ENCODE measurements at places on chromosomes 4 and X.

DNA sequence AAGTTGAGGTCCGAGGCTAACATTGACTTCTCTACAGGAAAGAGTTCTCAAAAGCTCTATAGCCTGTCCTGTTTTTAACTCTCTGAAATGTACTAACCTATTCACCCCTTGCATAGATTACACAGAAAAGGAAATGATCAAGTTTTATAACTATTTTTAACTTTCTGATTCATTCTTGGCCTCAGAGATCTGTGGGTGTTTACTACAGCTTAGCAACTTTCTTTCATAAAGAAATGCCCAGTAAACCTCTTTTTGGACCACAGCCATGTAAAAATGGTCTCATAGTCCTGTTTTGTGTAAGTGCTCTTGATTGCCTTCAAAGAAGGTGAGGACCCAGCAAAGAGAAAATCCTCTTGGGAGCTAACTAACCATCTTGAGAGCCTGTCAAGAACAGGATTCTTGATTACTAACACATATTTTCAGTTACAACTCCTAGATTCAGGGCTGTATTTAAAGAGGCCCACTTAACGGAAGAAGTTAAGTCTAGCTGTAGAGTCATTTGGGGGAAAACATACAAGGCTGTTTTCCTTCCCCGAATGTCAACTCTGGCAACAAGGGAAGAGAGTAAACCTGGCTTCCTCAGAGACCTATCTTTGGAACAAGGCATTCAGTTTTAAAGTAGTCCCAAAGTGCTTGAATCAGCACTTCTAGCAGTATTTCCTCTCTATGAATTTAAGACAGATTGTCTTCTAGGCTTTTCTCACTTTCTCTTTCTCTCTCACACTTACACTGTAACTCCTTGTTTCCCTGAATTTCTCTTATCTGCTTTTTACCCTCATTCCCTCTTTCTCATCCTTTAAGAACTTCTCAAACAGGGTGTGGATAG is 78.2 kb downstream of the IL21 start:
- no peak for DNase-seq

DNA sequence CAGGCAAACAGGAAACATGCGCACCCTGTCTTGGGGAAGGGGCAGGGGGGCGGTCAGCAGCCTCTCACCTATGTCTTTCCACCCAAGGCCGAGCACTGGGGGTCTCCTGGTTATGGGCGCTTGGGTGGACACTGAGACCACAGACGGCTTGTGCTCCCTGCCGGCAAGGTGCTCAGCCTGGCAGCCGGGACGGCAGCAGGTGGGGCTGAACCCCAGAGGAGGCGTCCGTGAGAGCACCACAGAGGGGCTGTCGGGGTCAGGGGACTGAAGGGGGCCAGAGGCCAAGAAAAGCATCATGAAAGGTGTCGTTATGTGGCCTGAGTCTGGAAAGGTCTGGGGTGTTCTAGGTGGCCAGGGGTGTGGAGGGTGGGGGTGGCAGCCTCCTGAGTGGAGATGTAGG is 19.6 kb downstream of the DOK7 start:
- DNase-seq: no peak

GRCh38 chr4:47662975-47663374 is 174.9 kb downstream of the CORIN start:
- peak; percentile 54 for DNase-seq

GRCh38 chrX:39008549-39008948 is 207.3 kb downstream of the MID1IP1 start:
- DNase-seq: peak; percentile 6

DNA sequence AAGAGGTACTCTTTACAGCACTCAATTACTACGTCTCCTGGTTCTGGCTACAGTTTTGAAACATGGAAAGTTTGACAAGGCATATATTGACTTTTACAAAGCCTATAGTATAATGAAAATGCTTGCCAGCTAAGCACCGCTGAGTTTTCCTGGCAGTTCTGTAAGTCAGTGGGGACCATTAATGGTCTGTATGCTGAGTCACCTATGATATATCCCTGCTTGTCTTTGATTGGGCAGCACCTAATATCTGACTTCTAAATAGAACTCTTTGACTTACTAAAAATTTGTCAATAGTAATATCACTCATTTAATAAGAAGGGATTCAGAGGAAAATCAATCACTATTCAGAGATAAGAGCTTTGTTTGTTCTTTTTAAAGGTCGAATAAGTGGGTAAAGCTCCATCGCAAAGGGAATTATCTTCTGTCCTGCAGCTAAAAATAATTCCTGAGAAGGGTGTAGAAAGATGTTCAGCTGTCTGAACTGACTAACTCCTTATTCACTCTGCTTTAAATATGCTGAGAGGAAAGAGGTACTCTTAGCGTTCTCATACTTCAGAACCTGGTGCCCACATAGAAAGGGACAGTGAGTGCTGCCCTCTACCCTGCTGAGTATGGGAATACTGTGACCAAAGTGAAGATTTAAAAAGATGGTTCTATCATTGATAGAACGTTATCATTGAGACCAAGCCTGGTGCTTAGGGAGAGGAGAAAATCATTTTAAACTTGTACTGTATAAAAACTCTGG is 959 bp downstream of the SMPX start:
- no peak for DNase-seq

- no peak for DNase-seq
Observed at GRCh38 chr4:85869181-85869580, 394.2 kb downstream of the ARHGAP24 start.

GRCh38 chr4:88804234-88804633 is 106.6 kb upstream of the NAP1L5 start:
- no peak for DNase-seq

DNA sequence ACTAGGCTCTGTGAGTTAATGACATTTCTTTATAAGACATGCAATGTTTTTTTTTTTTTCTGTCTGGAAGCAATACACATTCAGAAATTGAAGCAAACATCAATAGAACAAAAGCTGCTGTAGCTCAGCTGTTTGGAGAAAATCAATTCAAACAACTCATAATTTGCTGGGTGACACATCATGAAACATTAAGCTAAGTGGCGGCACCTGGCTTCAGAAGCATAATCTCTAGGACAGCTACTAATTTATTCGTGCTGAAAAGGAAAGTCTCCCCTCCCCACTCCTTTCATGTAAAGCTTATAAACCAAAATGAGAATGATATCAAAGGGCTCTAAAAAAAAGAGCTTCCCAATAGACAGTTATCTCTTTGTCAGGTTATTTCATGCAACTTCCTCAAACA is 73.9 kb downstream of the LUZP4 start:
- no peak for DNase-seq

GRCh38 chr4:10032625-10033024 is 11.3 kb upstream of the SLC2A9 start:
- DNase-seq: peak; percentile 29

DNA sequence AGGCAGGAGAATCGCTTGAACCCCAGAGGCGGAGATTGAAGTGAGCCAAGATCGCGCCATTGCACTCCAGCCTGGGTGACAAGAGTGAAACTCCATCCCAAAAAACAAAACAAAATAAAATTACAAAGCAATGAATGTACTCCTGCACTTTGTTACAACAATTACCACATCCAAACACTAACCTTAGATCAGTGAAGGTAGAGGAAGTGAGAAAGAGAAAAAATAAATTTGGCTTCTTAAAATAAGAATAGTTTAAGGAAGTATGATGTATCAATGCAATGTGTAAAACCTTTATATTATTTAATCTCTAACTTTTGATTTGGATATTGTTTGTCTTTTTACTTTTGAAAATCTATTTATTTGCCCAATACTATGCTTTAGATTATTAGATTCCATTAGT is 21.7 kb upstream of the CSN1S1 start:
- DNase-seq: no peak

- DNase-seq: no peak
Observed at GRCh38 chrX:101478366-101478765, 6.9 kb upstream of the ARMCX4 start.

DNA sequence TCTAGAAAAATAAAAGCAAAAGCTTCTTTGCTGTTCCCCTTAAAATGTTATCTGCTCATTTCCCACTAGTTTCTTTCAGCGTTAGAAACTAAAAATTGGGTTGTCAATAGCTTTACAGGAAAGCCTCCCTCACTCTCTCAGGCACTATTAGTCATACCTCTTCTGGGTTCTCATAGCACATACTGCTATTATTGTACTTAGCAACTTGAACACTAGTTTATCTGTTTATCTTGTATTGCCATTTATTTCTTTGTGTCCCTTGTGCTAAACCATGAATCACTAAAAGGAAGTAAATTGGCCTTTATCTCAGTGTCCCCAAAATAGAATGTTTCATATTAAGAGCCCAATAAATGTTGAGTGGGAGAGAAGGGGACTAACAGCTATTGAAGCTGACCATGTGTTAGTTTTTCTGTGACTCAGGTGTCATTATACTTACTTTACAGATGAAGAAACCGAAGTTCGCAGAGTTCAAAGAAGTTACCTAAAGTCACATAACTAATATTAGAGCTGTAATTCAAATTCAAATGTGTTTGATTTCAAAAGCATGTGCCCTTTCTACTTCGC is 124.8 kb upstream of the CITED1 start:
- DNase-seq: no peak

GRCh38 chrX:129606918-129607317 is 47.8 kb downstream of the APLN start:
- DNase-seq: peak; percentile 80

- no peak for DNase-seq
Observed at GRCh38 chr4:76105652-76106051, 31.1 kb downstream of the ART3 start.

DNA sequence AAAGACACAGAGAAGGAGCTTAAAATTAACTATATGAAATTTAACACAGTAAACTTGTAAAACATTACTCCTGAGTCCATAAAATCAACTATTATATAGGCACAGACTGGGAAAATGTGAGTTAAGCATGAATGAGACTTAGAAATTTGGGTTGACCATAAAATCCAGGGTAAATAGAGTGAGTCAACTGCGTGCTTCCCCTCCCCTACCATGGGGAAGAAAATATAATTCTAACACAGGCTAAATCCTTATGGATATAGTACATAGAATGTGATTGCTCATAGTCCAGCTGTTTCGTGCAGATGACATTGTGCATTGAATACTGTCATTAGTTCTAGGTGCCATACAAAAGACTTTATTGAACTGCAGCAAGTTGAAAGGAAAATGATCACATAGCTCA is 42.2 kb downstream of the KLHL5 start:
- no peak for DNase-seq

GRCh38 chrX:40496728-40497127 is 84.0 kb upstream of the ATP6AP2 start:
- DNase-seq: no peak

DNA sequence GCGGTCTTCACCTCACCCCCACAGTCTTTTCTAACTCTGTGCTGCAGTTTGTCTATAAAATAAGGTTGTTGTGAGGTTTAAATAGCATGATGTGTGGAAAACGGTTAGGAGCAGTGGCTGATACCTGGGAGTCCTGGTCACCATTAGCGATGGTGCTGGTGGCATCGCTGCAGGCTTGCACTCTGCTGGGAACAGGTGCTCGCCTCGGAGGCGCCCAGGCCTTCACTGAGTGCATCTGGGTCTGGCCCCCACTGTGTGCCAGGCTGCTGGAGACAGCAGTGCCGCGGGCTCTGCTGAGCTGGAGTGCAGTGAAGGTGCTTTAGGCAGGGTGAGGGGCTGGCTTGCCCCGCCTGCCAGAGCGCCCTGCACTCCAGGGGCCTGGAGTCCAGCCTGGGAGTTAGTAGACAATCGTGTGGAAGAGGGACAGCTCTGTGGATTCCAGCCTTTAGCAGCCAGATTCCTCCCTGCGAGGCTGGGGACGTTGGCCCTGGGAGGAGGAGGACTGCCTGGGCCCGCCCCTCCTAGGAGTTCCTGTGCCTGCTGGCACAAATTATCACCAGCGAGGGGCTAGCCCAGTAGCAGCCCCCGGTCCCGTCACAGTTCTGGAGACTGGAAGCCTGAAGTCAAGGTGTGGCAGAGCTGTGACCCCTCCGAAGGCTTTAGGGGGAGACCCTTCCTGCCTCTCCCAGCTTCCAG is 7.3 kb downstream of the RGS12 start:
- no peak for DNase-seq

- DNase-seq: no peak
Observed at GRCh38 chr4:128859887-128860677, 50.6 kb downstream of the JADE1 start.

GRCh38 chr4:112853662-112854256 is 195.7 kb upstream of the ANK2 start:
- peak; percentile 34 for DNase-seq

GRCh38 chr4:25800245-25800644 is 62.5 kb downstream of the SEL1L3 start:
- DNase-seq: no peak

GRCh38 chr4:152321398-152321797 is 214.5 kb downstream of the FBXW7 start:
- no peak for DNase-seq

DNA sequence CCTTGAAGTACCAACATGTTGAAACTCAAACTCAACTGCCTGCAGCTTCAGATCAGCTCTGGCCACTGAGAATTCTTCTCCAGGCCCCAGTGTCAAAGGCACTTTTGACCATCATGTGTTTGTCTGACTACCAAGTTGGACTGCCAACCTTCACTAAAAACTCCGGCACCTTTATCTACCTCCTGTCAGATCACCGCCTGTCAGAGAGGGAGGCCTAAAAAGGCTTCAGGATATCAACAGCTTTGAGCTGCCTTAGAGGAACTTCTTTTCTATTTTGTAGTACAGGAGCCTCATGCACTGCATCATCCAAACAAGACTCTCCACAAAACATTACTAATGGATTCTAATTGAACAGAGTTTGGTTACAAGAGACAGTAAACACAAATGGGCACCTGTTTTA is 2.8 kb downstream of the ACSL1 start:
- peak; percentile 54 for DNase-seq

- DNase-seq: no peak
Observed at GRCh38 chrX:23079347-23079746, 79.6 kb downstream of the DDX53 start.

DNA sequence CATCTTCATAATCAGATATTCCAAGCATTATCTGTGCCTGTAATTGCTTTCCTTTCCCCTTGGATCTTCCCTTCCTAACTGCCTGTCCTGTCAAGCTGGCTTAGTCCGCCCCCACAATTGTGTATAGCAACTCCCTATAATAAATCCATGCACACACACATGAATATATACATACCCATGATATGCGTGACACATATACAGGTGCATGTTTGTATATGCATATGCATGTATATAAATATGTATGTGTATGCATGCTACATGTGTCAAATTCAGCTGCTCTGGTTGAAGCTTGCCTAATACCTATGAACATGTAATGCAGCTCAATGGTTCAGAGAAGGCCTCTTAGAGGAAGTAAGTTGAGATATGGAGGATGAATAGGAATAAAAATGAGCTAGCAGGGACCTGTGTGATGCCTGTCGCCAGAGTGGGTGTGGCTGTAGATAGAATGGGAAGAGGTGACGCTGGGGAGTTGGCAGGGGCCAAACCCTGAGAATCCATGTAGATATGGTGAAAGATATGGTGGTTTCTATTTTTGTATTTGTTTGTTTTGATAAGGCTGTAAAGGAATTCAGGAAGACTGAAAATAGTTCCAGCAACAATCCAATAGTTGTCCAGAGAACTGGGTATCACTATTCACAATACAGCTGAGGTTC is 595.0 kb upstream of the BOD1L1 start:
- no peak for DNase-seq

DNA sequence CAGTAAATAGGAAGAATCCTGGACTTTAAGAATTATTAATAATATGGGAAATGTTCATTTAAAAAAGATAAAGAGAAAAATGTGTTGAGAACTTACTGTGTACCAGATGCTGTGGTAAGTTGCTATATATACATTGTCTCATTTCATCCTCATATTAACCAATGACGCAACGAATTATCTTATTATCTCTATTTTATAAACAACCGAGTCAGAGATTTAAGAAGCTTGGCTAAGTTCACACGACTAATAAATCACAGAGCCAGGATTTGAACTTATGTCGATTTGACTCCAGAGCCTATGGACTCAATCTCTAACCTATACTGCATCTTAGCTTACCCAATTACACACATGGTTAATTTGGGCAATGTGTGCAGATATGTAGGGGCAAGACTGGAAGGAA is 15.5 kb upstream of the DCTD start:
- no peak for DNase-seq

Measured in OCI-M1 (cell line).